Hematopoietic multipotent progenitor cell treated with erythropoietin and hydrocortisone succinate and interleukin-3 and kit ligand, for 4 days (in vitro differentiated cells): ENCODE measurements at places on chromosomes 3 and 15.

DNA sequence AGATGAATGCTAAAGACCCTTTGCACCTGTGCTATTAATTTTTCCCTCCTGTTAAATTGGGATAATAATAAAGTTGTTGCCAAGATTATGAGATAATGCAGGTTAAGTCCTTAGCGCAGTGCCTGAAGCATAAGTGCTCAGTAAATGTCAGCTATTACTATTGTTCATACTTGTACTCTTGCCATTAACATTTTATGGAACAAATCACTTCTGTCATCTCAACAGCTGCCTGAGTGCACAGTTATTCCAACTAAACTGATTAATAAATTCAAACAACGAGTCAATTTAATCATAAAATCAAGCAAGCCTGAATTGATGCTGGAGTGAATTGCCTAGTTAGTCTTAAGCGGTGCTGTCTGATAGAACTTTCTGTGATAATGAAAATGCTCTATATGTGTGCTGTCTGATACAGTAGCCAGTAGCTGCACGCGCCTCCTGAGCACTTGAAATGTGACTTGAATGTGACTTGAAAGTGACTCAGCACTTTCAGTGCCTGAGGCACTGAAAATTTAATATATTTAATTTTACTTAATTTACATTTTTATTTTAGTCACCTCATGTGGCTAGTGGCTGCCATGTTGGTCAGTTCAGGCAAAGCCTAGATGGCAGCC, 198.7 kb upstream of the PFN2 start:
- peak; percentile 40 for DNase-seq

GRCh38 chr3:179149406-179149867, 1.3 kb downstream of the PIK3CA start:
- peak; percentile 69 for DNase-seq

- no peak for DNase-seq
These were observed 847.2 kb upstream of the DPPA4 start for GRCh38 chr3:110184536-110184935.

- no peak for DNase-seq
These were observed 60.5 kb downstream of the THBS1 start for GRCh38 chr15:39641191-39641889.

GRCh38 chr15:45139770-45140169, 10.0 kb downstream of the DUOX1 start:
- DNase-seq, result no peak

- DNase-seq, result no peak
These were observed 132.8 kb upstream of the SMAD3 start for GRCh38 chr15:66932634-66933024.

GRCh38 chr3:95456835-95457234, 1357.6 kb upstream of the EPHA6 start:
- DNase-seq, result no peak

DNA sequence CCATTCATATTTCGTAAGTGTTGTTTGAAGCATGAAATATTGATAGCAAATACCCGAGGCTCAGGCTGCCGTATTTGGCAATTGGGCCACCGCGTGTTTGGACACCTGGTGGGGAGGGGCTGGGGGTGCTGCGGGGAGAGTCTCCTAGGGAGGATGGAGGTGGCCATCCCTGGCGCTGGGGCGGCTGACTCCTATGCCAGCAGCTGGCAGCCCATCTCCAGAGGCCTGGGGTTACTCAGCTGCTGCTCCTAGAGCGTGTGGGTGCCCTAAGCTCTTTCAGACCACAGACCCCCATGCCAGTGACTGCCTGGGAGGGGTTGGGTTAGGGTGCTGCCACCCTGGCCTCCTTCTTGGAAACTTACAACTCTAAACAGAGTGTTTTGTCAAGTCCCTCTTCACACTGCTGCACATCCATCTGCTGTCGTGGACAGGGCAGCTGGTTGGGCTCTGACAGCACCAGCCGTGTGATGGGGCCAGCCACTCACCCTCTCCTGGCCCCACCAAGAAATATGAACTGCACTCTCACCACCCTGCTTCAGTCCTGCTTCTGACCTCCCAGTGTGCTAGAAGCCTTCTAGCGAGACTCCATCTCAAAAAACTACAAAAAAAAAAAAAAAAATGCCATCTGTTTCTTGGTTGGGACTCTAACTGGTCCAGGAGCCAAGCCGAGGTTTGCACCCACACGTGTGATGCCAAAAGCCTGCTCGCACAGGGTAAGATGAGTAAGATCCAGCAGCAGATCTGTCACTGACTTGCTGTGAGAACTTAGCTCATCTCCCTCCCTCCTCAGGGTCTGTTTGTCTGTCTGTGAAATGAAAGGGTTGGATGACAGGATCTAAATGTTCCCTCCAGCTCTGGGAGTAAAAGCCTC, 156.2 kb downstream of the MEGF11 start:
- DNase-seq, result no peak

DNA sequence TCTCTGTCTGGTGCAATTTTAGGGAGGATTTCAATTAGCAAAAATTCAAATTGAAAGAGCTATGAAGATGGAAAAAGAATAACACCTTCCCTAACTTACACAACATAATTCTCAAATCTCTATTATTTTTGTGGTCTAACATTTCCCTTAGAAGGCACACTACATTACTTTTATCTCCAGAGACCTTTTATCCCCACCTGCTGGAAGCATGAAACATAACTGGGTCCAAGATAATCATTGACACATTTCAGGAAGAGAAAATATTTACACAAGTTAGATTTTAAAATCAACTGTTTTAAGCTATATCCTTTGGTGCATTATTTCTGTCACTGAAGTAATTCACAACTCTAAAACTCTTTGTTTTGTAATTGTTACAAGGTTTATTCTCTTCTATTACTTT, 779.5 kb downstream of the ROBO1 start:
- peak; percentile 41 for DNase-seq

- no peak for DNase-seq
These were observed 18.7 kb upstream of the GK5 start for GRCh38 chr3:142244056-142244455.

GRCh38 chr3:157865352-157866000, 240.7 kb downstream of the SHOX2 start:
- peak; percentile 68 for DNase-seq

- DNase-seq, result peak; percentile 53
These were observed 43.4 kb downstream of the SLCO2A1 start for GRCh38 chr3:133986311-133986710.

- DNase-seq, result peak; percentile 94
These were observed 8.3 kb downstream of the ANKRD63 start for GRCh38 chr15:40274350-40275274.
